ENCODE measurements at places on chromosomes 1 and 21.
A peak's percentile ranks its signal among the peaks of the same experiment; 100 is the strongest.

DNA sequence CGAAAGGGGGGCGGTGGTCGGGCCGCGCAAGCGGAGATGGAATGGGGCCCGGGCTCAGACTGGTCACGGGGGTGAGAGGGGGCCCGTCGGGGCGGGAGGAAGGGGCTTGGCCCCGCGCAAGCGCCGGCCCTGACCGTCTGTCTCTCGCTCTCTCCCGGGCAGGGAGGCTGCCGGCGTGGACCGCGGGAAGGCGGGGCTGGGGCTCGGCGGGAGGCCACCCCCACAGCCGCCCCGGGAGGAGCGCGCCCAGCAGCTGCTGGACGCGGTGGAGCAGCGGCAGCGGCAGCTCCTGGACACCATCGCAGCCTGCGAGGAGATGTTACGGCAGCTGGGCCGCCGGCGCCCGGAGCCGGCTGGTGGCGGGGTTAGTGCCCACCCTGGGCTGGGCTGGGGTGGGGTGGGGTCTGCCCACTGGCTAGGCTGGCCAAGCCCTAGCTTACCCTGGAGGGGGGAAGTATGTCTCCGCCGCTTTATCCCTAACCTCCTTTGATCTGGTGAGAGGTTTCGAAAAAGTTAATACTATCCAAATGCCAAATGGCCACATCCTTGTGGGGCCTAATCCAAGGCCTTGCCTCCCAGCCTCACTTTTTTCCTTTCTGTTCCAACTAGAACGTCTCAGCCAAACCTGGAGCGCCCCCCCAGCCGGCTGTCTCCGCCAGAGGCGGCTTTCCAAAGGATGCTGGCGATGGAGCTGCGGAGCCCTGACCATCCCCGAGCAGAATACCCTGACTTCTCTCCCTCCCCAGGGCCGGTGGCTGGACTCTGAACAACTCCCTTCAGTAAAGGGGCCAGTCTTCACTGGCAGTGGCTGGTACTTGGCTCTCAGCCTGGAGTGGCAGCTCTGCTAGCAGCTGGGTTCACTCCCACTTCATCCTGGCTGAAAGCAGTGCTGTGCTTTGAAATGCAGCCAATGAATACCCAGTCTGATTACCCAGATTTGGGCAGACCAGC, 636 bp upstream of the YRDC start:
- DNase-seq: peak; percentile 72

DNA sequence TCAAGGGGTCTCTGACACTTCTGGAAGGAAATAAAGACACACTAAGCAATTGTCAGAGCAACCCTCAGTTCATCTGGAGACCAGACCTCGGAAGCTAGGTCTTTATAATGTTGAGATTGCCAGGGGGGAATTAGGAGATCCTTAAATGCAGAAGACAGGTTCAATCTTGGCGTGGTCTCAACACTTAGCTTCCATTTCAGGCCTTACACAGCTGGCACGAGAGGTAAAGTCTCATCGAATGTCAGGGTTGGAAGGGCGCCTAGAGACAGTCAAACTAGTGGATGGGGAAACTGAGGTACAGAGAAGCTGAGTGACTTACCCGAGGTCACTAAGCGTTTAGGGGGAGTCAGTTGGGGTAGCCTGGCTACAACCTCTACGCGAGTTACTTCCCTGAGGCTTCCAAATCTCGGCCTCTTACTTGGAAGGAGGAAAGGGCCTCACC, 562 bp upstream of the EPB41 start:
- DNase-seq: no peak

DNA sequence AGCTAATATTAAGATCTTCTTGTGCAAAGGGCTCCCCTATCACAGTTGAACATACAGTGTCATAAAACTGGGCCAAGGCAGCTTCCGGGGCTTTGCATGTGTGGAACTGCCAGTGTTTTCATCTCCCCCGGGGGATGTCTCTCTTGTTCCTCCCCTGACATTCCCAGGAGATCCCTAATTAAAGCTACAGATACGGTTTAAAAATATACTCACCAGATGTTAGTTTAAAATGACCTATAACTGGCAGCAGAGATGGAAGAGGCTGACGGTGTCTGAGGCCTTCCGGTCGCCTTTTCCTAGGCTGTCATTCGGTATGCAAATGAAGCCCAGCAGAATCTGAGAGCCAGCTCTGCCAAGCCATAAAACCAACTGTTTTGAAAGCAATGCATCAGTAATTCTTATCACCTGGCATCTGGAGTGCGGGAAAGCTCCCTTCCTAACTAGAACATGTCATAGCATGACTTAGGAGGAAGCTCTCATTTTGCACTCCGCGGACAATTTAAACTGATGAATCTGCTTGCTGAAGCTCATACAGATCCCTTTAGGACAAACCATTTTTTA, 436.5 kb upstream of the VAMP3 start:
- DNase-seq: peak; percentile 93

GRCh38 chr1:39258146-39258924, 53.8 kb downstream of the MACF1 start:
- peak; percentile 82 for DNase-seq

DNA sequence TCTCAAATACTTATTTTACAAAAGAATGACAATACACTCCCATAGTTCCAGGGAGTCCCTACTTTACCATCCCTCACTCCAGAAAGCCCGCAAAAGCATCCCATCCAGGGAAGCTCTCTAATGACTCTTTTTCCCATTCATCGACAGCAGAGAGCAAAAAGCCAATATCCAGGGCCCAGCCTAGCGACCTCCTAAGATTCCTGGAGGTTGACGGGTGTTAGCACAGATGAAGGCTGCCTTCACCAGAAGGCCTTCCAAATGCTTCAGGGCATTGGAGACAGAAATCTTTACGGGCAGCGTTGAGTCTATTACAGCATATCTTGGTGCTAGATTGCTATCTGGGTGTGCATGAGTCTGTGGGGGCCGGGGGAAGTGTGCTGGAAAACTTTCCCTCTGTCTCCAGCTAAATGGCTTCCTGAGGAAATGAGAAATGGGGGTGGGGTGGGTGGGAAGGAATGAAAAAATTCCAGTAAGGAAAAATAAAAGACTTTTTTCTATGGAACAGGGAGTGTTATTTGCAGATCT, 136.6 kb downstream of the PROX1 start:
- no peak for DNase-seq

DNA sequence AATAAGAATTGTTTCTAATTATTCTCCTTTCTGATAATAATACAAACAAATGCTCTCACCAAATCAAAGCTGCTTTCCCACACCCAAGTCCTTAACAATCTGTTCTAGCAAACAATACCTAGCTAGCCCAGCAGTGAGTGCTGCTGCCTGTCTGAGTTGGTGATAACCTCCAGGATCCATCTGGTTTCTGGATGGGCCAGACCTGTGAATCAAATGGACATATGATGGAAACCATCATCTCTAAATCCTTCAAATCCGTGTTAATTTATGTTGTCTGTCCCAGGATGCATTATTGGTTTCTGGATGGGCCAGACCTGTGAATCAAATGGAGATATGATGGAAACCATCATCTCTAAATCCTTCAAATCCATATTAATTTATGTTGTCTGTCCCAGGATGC, 1230.0 kb downstream of the AMY1C start:
- no peak for DNase-seq

DNA sequence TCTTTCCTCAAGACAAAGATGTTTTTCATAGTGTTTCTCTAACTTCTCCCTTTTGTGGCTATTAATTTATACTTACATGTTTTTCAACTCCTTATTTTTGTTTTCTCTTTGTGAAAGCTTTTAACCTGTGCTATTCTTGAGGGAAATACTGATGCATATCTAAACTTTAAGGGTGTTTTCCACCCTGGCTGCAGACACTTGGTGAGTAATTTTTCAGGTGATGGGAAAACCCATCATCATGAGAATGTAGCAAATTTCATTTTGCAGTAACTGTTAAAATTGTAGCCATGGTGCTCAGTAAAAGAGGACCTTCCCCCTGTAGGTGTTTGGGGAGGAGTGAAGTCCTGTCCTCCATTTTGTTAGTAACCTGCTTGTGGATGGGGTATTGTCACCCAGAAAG, 124.2 kb downstream of the LIPI start:
- DNase-seq: no peak

DNA sequence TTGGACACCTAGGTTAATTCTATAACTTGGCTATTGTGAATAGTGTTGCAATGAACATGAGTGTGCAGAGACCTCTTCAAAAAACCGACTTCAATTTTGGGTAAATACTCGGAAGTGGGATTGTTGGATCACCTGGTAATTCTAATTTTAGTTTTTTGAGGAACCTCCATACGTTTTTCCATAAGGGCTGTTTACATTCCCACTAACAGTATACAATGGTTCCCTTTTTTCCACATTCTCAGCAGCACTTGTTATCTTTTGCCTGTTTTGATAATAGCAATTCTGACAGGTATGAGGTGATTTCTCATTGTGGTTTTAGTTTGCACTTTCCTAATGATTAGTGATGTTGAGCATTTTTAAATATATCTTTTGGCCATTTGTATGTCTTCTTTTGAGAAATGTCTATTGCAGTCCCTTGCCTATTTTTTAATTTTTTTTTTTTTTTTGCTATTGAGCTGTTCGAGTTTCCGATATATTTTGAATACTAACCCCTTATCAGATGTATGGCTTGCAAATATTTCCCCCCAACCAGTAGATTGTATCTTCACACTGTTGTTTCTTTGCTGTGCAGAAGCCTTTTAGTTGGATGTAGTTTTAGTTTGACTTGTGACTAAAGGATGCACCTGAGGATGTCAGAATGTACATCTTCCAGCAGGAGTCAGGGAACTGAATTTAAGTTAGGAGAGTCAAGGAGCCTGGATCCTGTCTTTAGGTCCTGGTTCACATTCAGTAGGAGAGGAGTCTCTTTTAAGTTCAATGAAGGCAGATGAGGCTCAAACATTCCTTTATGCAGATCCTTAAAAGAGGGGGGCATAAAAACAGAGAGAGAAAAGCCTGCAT, 120.0 kb downstream of the S1PR1 start:
- no peak for DNase-seq

DNA sequence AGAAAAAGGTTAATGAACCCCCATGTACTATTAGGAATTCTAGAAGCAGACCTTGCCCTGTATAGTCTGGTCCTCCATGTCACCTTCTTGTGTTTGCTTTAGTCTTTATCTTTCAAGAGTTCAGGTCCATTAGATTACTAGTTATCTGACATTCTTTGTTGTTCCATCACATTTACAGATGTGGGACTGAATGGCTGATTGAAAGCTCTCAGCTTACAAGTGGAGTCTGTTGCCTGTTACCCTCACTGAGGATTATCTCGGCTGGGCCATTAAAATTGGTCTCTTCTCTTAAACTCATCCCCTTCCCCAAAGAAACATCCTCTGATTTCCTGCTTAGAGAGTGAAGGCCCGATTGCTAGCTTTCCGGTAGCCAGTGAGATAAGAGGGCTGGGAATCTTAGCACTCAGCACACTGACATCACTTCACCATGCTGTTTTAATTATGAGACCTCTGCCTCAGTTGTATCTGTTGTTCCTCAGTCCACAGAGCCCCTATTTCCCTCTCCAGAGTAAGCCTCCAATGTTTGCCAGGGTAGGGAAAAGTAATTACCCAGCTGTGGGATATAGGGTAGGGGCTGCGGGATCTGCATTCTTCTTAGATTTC, 76.8 kb downstream of the LPGAT1 start:
- DNase-seq: no peak

DNA sequence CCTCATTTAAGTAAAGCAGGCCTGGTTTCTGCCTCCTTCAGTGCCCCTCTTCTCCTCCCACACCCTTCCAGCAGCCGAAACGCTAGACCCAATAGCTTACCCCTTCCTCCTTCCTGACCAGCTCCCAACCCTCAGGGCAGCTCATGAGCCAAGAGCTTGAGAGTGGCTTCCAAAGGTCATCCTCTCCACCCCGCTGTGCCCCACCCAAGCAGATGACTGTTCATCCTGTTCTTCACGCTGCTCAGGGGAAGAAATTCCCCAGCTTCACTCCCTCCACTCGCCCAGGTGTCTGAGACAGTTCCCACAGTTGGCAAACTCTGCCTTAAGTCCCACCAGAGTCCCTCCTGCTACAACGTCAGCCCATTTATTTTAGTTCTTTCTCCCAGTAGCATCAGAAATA, 23.4 kb downstream of the ARHGEF19 start:
- DNase-seq: no peak

GRCh38 chr21:30981403-30981802, 56.9 kb downstream of the KRTAP19-8 start:
- no peak for DNase-seq

GRCh38 chr1:43065616-43066399, 106.3 kb downstream of the EBNA1BP2 start:
- DNase-seq: no peak

GRCh38 chr1:207958376-207959139, 47.6 kb upstream of the CD34 start:
- DNase-seq: no peak

- DNase-seq: no peak
These were observed 11.5 kb downstream of the RIMS3 start for GRCh38 chr1:40653851-40654537.

- DNase-seq: no peak
These were observed 261.9 kb downstream of the HLX start for GRCh38 chr1:221141096-221141495.

GRCh38 chr1:234607109-234608024, 2.6 kb downstream of the IRF2BP2 start:
- DNase-seq: no peak

GRCh38 chr1:104466068-104466467, 716.4 kb downstream of the AMY1C start:
- no peak for DNase-seq

DNA sequence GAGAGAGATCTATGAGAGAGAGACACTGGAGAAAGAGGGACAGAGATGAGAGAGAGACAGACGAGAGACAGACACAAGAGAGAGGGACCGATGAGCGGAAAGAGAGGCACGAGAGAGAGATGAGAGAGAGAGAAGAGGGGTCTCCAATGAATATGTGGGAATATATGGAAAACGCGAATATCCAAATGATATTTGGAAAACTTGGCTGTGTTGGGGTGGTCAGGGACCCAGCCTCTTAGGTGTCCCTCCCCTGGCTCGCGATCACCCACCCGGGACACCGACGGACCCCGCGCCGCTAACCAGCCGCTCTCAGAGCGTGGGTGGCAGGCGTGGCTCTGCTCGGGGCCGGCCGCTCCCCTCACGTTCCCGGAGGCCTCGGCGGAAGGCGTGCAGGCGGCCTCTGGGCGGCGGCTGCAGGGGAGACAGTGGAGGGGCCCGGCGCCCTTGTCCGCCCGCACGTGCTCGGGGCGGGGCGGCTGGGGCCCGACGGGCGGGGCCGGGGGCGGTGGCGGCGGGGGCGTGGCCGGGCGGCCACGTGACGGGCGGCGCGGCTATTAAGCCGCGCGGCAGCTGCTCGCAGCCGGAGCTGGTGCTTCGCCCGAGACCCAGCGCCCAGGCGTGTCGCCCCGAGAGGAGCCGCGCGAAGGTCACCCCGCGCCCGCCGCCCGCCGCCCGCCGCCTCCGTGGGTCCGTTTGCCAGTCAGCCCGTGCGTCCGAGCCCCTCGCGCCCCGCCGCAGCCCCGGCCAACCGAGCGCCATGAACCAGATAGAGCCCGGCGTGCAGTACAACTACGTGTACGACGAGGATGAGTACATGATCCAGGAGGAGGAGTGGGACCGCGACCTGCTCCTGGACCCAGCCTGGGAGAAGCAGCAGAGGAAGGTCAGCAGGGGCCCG, at the start of gene ACTN2:
TSS of gene ACTN2 (plus strand) at position 583 of the 898 bp plus-strand sequence. CDS start at position 758, 175 bp downstream.
- peak; percentile 38 for DNase-seq

- DNase-seq: peak; percentile 88
These were observed 84.8 kb downstream of the KCND3 start for GRCh38 chr1:111904478-111905218.

All from NCI-H1105 (cell line).